Activated CD4-positive, alpha-beta T cell treated with anti-CD3 and anti-CD28 coated beads for 24 hours (primary cell): ENCODE measurements at places on chromosomes 7 and 10.

DNA sequence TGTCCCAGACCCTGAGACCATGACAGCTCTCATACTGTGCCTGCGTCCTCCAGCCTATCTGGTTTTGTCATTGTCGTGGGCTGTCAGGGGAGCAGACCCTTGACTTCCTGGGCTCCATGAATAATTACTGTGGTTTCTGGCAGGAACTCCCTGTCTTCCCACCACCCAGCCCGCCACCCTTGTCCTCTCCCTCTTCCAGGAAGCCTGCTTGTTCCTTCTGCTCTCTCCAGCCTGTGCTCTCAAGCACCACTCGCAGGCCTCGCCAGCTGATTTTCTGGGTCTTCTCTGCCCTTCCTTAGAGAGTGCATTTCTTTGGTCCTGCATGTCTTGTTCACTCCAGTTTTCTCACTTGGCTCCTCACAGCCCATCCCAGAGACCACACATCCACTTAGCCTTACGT is 224.5 kb upstream of the INHBA start:
- no peak for DNase-seq

DNA sequence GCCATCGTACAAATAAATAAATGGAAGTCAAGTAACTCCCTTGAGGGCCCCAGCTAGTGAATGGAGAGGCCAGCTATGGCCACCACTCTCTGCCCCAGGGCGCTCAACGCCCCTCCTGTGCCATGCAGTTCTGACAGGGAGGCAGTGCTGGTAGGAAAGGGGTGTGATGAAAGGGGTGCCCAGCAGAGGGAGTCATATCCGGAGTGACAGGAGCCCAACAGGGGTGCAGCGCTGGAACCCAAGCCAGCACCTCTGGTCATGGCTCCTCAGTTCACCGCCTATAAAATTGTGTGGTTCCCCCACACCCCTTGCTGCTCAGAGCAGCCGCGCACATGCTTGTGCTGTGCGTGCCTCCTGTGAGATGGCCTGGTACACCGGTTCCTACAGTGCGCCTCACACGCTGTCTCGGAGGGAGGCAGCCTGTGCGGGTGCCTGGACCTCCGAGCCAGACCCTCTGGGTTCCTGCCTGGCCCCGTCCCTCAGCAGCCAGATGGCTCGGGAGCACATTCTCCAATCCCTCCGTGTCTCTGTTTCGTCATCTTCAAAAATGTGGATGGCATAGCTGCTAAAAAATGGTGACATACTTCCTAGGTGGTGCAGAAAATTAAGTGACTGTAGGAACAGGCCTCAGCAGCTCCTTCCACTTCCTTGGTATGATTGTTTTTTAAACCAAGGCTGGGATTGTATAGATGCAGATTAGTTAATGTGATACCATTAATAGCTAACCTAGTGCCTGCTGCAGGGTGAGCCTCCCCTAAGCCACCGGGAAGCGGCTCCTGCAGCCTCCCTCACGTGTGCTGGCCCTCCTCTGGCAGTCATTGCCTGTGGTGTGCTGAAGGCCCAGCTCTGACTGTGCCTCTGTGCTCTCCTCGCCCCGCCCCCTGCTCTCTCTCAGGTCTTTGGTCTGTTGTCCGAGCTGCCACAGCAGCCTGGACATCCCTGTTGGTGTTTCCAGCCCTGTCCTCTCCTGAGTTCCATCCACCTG is 125.8 kb downstream of the EGFR start:
- no peak for DNase-seq

GRCh38 chr7:155972651-155973390 is 160.6 kb upstream of the SHH start:
- no peak for DNase-seq

- no peak for DNase-seq
Measured at GRCh38 chr10:24041034-24041433, 167.9 kb upstream of the KIAA1217 start.

DNA sequence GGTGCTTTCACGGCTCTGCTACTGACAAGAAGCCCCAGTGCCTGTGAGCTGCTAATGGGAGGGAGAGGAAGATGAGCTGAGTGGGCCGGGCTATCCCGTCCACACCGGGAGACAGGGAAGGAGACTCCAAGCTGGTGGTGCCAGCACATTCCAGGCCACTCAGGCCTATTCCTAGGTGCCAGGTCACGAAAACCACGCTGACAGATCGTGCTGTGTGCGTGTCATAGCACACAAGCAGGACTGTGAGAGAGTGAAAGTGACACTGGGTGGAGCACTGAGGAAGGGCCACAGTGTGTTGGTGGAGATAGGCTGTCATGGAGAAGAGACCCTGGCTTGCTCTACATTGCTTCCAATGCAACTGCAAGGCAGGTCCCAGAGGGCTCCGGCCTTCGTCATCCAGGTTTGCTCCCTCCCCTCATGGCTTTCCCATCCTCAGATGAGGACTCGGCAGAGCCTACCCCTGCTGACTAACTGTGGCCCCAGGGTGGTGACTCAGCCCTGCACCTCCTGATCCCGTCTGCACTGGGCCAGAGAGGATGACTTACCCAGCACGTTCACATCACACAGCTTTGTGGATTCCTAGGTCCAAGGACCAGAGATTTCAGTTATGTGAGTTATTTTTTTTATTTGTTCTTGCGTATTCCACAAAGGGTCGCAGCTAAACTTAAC is 167.3 kb downstream of the EGFR start:
- DNase-seq, result no peak

GRCh38 chr10:929960-930624 is 1.4 kb downstream of the LARP4B start:
- no peak for DNase-seq

DNA sequence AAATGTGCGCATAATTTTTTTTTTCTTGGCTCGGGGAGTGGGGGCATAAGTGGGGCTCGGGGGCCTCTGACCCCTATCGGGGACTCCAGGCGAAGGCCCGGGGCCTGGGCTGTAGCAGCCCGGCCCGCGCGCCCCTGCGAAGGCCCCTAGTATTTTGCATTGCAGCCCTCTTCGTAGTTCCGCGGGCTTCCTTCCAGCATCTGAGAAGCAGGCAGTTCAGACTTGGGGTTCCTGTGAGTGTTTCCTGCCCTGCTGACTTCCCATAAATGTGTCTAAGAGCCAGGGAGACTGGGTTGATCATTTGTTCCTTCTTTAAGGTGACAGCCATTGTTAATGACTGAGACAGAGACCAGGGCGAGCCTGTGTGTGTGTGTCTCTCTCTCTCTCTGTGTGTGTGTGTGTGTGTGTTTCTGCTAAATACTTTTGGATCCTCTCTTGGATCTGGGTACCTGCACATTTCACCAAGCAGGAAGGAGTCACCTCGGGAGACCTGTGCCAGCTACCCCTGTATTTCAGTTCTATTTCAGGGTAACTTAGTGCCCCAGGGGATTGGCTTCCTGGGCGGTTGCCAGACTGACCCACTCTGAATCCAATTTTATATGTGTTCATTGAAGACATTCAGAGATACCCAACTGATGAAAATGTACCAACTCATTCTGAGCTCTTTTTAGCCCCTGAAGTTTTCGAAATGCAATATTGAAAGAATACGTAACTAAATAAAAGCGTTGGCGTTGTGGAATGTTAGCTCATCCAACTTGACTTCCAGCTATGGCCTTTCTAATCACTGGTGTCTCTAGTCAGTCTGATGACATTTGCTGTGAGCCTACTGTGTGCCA is 805 bp downstream of the MSRB2 start:
- DNase-seq, result no peak

DNA sequence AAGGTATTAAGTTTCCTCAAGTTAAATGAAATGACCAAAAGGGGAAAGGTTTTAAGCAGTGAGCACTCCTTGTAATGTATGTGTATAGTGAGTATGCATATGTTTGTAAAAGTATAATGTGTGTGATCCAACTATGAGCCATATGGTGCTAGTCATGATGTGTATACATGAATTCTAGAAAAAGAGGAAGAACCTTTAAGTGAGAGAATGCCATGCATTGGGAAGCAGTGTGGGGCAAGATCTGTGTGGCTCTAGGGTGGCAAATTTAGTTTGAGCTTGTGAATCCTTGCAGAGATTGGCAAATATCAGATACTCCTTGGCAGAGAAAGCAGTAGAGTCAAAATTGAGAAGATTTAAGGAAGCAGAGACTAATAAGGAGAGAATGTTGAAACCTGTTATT is 435.0 kb downstream of the AUTS2 start:
- no peak for DNase-seq

- no peak for DNase-seq
Measured at GRCh38 chr7:128833148-128833945, 3.1 kb downstream of the FLNC start.

GRCh38 chr7:116232350-116232749 is 22.0 kb downstream of the TES start:
- no peak for DNase-seq

DNA sequence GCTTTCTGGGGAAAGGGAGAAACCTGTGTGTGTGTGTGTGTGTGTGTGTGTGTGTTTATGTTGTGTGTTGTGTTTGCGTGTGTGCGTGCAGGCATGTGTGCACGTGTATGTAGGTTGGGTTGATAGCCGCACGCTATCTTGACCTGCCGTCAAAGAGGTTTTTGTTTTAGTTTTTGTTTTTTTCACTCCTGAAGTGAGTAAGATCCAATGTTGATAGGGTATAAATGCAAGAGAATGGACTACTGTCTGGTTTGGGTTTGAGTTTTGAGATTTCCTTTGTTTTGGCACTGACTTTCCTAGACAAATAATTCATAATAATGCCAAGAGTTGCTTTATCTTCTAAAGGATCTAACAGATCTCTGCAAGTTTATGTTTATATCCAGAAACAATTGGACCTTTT is 27.8 kb downstream of the POU6F2 start:
- DNase-seq, result no peak

GRCh38 chr10:61836888-61837754 is 64.4 kb upstream of the ARID5B start:
- no peak for DNase-seq
